Endothelial cell of umbilical vein (primary cell): ENCODE measurements at places on chromosomes 5 and 9. TPM values are rescaled to one million over a fixed set of nuclear protein-coding genes. Genes with fewer than 3 reads are reported as not detected.
A peak's percentile ranks its signal among the peaks of the same experiment; 100 is the strongest.

DNA sequence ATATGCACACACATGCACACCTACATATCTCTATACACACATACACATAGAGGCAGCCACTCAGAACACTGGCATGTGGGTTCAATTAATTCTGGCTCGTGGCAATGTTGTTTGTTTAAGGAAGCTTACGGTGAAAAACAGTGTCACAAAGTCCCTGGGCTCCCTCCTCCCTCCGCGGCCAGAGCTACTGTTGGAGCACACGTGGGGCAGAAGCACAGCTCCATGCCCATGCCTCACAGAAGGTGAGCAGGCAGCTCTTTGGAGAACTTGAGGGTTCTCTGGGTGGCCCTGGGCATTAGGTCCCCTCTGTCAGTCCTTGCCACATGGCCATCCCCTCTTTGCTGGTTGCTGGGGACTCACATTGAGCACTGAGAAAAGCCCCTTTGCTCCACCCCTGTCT lies 107.5 kb downstream of the GADD45G start:
- no peak for DNase-seq

The LPAR1 gene
- 0.88 and 2.4 TPM in 2 replicates for total RNA-seq

The TYRP1 gene
- total RNA-seq, result not detected in 2 replicates

The CDH12 gene
- total RNA-seq, result not detected in 2 replicates

DNA sequence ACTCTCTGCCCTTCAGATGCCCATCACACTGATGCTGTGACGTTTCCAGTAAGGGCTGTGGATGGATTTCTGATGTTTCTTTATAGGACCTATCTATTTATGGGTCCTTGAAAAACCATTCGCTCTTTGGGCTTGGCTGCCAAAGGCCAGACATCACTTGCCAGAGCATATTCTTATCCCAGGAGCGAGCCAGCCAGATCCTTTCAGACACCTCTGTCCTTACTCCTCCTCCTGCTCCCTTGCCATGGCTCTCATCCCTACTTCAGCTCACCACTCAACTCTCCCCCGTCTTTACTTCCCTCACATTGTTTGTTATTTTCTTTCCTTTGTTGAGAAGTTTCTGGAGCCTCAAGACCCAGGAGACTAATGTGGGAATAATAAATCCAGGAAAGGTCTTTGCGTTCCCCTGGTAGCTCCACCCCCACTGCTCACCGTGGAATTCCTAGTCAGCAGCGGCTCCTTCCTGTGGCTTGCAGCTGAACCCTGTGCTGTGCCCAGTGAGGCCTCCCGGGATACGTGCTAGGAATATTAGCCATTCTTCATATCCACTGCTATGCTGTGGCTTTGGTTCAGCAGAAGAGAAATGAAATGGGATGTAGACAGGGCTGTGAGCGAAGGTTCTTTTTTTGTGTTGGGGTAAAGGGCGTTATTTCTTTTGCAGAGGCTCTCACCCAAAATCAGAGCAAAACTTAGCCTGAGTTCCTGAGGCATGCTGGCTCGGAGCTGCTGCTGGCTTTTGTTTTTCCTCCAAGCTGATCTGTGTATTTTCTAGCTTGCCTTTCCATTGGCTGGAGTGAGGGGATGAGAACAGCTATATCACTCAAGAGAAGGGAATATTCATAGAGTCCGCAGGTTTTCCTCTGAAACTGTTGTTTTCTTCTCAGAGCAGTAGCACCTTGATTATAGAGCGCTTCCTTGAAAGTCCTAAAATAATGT lies 171.1 kb downstream of the SAXO1 start:
- peak; percentile 40 for DNase-seq

DNA sequence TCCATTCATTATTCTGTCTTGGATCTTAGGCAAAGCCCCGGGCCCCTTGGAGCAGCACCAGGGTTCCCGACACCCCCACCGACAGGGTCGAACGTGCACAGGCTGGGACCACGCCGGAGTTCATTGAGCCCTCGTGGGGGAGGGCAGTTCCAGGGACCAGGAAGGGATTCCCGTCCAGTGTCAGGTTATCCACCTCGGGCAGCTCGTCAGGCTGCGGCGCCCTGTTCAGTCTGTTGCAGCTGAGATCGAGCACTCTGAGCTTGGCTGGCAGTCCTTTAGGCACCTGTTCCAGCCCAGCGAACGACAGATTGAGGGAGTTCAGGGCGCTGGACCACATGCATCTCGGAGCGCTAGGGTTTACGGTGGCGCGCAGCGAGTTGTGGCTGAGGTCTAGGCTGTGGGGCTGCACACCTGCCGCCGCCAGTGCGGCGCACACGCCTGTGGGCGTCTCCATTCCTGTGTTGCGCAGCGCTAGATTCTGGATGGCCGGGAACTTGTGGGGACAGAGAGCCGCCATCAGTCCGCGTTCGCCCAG lies 1.1 kb downstream of the CD14 start:
- DNase-seq, result no peak

DNA sequence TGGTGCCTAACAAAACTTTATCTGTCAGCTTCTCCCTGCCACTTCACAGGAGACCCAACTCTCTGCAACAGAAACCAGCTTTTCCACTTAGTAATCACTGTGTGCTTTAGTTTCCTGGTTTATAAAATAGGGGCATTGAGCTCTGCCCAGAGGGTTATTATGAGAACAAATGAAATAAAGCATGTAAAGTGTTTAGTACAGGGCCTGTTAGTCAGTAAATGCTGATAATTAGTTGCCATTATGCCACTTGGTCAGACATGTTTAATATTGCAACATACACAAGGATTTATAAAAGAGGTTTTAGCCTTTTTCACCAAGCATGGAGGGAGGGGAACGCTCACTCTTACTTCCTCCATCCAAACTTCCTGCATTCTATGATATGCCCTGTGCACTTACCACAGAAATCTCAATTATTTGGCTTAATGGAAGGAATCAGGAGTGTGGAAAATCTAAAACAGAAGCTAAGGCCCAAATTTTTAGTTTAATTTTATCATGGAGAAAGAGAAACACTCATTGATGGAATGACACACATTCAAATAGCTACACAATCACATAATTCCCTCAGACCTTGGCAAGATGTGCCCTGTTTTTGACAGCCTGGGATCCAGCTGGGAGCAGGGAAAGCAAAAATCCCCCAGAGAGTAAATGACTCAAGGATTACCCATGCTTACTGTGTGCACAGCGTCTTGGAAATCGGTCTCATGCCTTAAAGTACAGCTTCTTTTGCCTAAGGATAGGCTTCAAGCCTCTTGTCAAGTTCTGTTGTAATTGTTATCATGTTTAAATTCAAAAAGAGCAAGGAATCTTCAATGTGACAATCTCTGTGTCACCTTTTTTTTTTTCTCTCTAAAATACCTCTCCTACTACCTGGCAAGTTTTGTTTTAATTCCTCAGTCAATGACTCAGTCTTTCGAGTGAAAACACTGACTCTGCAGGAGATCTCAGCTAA lies 34.0 kb downstream of the ZNF474 start:
- DNase-seq, result no peak

GRCh38 chr9:21398955-21399489 lies 9.9 kb upstream of the IFNA8 start:
- DNase-seq, result no peak

The PCDHGA6 gene
- 2.7 and 2.9 TPM in 2 replicates for total RNA-seq

The ADAMTS13 gene
- total RNA-seq, result 1.4 and 2.5 TPM in 2 replicates

The TNFSF8 gene
- total RNA-seq, result not detected in 2 replicates

The S1PR3 gene
- total RNA-seq, result 18.9 and 25.8 TPM in 2 replicates

- no peak for DNase-seq
These were observed 123.6 kb downstream of the C5orf15 start for GRCh38 chr5:133844836-133845235.

GRCh38 chr5:80686757-80687156 lies 32.0 kb upstream of the DHFR start:
- peak; percentile 27 for DNase-seq

The TAS2R1 gene
- not detected in 2 replicates for total RNA-seq

- no peak for DNase-seq
These were observed 27.9 kb upstream of the DTWD2 start for GRCh38 chr5:119016125-119016774.

DNA sequence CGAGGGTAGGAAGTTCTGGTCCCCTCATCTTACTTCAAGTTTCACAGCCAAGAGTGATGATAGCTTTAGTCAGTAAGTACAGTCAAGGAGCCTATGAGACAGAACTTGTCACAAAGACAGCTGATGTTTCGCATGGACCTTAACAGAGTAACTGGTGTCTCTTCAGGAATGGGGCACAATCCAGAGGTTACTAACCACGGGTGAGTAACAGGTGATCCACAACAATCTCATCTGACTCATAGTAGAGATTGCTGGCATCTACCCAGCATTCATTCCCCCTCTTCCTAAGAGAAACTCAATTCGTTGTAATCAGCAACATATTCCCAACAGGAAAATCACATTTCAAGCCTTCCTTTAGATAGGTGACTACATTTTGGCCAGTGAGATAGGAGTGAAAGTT lies 126.7 kb downstream of the SNX18 start:
- peak; percentile 86 for DNase-seq

The PLPP7 gene
- total RNA-seq, result 0.83 and 2.1 TPM in 2 replicates

DNA sequence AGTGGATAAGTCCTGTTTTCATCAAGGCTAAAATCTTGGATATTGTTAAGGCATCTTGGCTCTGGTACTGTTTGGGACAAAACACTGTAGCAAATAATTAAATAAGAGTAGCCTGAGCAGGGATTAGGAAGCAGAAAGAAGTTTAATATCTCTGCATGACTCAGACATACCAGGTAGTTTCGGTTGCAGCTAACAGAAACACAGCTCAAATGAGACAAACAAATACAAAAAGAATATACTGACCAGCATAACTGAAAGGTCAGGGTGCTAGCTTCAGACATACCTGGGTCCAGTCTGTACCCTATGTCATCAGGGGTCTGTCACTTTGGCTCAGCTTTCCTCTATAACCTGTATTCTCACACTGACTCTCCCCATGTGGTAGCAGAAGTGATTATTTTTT lies 156.4 kb upstream of the MAP3K1 start:
- no peak for DNase-seq

DNA sequence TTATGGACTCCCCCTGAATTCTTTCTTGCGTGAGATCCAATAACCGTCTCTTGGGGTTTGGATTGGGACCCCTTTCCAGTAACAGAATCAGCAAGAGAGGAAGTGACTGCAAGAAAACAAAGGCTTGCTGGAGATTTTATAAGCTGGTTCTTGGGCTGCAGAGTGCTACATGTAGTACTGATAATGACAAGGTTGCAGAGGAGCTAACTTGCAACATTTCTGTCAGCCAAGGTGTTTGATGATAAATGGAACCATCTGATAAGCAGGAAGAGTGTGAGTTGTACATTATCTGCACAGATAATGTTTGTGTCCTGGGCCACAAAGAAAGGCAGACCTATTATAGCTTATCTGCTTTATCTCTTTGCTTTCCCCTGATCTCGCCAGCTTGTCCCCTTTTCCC lies 37.1 kb downstream of the DNAJB5 start:
- DNase-seq, result peak; percentile 19

The ZNF354C gene
- 4.7 and 5.0 TPM in 2 replicates for total RNA-seq

The ACOT12 gene
- total RNA-seq, result not detected in 2 replicates

DNA sequence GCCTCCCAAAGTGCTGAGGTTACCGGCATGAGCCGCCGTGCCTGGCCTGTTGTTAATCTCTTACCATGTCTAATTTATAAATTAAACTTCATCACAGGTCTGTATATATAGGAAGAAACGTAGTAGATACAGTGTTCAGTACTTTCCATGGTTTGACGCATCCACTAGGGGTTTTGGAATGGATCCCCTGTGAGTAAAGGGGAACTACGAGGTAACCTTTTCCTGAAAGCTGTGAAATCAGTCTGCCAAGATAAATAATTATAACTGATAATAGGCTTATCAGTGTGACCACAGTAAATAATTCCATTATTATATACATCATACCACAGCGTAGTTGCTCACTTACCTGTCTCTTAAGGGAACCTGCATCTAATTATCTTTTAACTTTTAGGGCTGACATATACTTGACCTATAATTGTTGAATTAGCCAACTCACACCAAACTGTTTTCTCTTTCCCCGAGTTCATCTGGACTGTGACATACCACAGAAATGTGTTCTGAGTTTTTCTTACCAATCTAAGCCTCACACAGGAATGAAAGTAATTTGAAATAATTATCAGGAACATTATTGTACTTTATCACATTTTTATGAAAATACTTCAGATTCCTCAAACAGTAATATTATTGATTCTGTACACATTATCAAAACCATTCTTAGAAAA lies 42.9 kb downstream of the DAPK1 start:
- DNase-seq, result no peak

DNA sequence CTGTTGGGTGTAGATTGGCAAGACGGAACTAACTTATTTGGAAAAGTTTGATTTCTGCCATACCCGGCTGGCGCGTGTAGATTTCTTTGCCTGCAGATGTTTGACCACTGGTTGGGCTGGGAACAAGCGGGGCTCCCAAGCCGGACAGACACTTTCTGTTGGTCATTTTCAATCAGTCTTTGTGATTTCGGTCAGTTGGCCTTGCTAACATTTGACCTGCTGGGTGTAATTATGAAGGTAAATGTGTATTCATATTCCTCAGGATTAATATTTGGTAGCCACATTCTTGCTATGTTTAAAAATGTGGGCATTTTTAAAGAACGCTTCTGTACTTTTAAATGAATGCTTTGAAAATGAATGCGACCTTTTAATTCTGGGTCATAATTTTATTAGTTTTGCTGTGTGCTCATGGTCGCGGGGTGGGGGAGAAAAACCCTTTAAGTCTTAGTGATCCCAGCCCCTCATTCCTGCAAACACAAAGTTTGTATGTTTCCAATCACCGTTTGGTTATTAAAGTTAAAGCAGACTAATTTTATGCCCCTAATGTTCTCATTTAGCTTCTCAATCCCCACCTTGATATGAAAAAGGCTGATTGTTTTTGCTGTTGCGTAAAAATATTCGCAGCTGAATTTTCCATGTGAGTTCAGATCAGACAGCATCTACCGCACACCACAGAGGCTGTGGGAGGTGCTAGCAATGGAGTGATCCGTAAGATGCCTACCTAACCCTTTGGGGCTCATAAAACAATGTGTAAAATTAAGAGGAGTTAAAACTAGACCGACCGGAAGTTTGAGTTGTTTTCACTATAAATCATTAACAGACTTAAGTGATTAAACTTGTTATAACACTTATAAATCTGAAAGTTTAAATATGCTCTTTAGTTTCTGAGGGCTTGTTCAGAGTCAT lies 1.5 kb downstream of the RASGRF2 start:
- DNase-seq, result no peak
